ENCODE measurements at places on chromosomes 2 and 18.

- DNase-seq = no peak
These were observed 141.3 kb upstream of the NOSTRIN start for GRCh38 chr2:168660870-168661862.

- no peak for DNase-seq
These were observed 638.0 kb downstream of the CNTNAP5 start for GRCh38 chr2:124662946-124663644.

GRCh38 chr2:26352892-26353291 lies 6.3 kb upstream of the ADGRF3 start:
- DNase-seq = peak; percentile 63

GRCh38 chr2:196338440-196338839 lies 167.1 kb upstream of the STK17B start:
- no peak for DNase-seq

- DNase-seq = no peak
These were observed 125.7 kb upstream of the PXDN start for GRCh38 chr2:1869987-1870386.

DNA sequence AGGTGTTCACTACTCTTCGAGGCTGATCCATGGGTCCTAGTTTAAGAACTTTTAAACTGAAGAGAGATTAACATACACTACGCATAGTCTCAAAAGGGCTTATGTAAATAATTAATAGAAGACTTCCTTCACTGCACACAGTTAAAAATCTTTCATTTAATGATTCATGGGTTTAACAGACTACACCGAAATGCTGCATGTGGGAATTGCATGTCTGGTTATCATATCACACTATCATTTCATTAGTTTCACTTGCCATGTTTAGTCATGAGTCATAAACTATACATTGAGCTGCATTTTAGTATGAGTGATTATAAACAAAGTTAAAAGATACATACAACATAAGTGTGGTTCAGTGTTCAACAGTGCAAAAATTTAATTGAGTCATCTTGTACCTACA lies 31.2 kb downstream of the GLS start:
- DNase-seq = no peak

- peak; percentile 79 for DNase-seq
These were observed 11.9 kb upstream of the MLPH start for GRCh38 chr2:237474931-237475703.

- no peak for DNase-seq
These were observed 230.4 kb upstream of the AGAP1 start for GRCh38 chr2:235263205-235264120.

DNA sequence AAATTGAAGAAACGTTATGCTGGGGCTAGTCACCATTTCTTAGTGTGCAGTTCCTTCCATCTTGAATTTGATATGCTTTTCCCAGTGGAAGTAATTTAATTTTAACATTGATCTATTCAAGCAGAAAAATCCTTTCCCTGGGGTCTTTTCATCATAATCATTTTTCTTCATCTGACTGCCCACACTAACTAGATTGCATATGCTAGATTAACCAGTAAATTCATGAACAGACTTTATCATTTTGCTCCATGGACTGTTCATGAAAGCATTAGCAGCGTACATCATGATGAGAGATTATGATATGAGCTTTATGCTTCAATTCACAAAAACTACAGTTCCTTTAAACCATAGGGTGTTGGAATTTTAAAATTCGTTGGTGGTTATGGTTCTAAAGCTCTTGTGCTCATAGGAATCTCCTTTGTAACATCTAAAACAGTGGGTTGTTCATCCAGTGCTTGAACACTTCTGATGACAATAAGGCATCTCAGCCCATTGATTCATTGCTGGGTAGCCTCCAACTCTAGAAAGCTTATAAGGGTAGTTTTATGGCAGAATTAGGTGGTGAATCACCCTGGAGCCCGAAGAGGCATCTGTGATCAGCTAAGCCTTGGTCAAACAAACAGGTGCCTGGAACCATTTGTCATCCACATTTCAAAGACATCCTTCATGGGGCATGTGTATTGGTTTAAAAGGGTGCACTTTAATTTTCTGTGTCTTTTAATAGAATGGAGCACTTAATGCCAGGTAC lies 77.2 kb upstream of the NDUFV2 start:
- no peak for DNase-seq

GRCh38 chr18:68607852-68608251 lies 107.1 kb downstream of the TMX3 start:
- no peak for DNase-seq

Measured in activated CD4-positive, alpha-beta memory T cell treated with anti-CD3 and anti-CD28 coated beads for 36 hours (primary cell).